ENCODE measurements at places on chromosomes 2 and 18. TPM values are rescaled to one million over a fixed set of nuclear protein-coding genes. Genes with fewer than 3 reads are reported as not detected.
A peak's percentile ranks its signal among the peaks of the same experiment; 100 is the strongest.

DNA sequence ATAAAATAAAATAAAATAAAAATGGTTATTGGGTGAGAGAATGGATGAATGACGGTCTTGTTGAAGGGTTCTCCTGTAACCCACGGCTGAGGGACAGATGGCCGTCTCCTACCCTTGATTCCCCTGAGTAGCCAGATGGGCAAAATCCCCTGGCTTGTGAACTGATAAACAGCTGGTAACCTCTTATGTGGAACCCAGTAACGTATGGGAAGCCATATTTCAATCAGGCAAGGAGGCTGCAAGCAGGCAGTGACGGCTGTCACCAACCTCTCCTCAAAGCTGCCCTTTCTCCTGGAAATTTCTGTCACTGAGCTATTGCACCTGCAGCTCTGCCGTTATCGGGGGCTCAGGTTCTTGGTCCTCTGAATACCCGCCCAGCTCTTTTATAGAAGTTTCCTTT lies 165.3 kb upstream of the SMAD2 start:
- H3K4me1 ChIP-seq: no peaks in the 10 kb centered on the region

Gene ADGRF3
- polyA plus RNA-seq: 0.87 TPM

DNA sequence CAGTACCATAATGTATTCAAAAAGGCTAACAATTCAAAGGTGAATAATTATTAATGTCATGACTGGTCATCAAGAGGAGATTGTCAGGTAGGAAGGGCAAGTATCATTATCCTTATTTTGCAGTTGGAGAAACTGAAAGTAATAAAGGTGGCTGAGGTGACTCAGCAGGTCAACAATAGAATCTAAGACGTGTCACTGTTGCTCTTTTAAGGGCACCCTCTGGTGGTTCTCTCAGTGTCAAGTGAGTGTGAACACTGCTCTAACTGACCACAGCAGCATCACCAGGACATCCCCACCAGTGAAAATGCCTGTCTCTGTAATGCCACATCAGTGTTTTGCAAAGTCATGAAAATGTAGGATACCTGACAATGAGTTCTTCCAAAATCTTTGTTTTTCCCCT lies 69.7 kb downstream of the DCC start:
- no peak for DNase-seq
- H3K4me1 ChIP-seq: no peaks in the 10 kb centered on the region
- no peaks in the 10 kb centered on the region for H3K27me3 ChIP-seq

GRCh38 chr18:41850781-41851180 lies 104.3 kb upstream of the PIK3C3 start:
- H3K27ac ChIP-seq: no peak overlapping the region
- H3K27me3 ChIP-seq: no peaks in the 10 kb centered on the region
- H3K36me3 ChIP-seq: no peaks in the 10 kb centered on the region
- DNase-seq: no peak

Gene SERPINB3
- polyA plus RNA-seq: 0.07 TPM

DNA sequence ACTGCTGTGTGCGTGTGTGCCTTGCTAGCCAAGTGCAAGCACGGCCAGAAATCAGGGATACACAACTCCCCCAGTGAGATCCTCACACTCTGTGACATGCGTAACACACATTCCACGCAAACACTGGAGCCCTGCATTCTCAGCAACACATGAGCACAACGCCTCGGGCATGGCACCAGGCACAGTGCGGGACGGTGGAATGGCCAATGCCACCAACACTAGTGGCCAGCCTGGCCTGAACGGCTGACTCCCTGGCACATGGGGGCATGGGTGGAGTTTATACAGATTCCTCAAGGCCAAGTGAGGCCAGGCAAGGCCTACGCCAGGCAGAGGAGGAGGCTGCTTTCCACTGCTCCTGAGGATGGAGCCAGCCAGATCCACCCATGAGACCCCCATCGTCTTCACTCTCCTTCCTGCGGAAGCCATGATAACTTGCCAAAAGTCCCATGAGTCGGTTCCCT lies 56.2 kb downstream of the ANKMY1 start:
- no peak overlapping the region for H3K27ac ChIP-seq
- H3K27me3 ChIP-seq: no peaks in the 10 kb centered on the region

DNA sequence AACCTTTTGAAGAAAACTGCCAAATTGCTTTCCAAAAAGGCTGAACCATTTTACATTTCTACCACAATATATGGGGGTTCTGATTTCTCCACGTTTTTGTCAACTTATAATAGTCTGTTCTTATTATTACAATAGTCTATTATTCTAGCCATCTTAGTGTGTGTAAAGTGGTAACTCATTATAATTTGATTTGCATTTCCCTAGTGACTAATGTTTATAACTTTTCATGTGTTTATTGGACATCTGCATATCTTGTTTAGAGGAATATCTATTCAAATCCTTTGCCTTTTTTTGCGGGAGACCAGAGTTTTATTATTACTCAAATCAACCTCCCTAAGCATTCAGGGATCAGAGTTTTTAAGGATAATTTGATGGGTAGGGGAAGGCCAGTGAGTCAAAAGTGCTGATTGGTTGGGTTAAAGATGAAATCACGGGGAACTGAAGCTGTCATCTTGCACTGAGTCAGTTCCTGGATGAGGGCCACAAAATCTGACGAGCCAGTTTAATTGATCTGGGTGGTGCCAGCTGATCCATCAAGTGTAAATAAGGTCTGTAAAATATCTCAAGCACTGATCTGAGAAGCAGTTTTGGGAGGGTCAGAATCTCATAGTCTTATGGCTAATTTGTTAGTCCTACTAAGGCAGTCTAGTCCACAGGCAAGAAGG lies 303.4 kb upstream of the NCKAP5 start:
- H3K27ac ChIP-seq: no peak overlapping the region
- no peak overlapping the region for H3K4me3 ChIP-seq
- no peaks in the 10 kb centered on the region for H3K27me3 ChIP-seq
- no peaks in the 10 kb centered on the region for H3K4me1 ChIP-seq
- no peaks in the 10 kb centered on the region for H3K36me3 ChIP-seq

Gene TEX44
- not detected for polyA plus RNA-seq

- no peak overlapping the region for H3K4me3 ChIP-seq
- peaks cover 8% of the 10 kb centered on the region for H3K4me1 ChIP-seq
- H3K27ac ChIP-seq: no peak overlapping the region
- DNase-seq: peak; percentile 34
- no peaks in the 10 kb centered on the region for H3K27me3 ChIP-seq
- no peaks in the 10 kb centered on the region for H3K36me3 ChIP-seq
Measured at GRCh38 chr2:178865146-178865936, 58.1 kb upstream of the TTN start.

Gene GKN1
- polyA plus RNA-seq: not detected

- no peaks in the 10 kb centered on the region for H3K4me1 ChIP-seq
- no peak overlapping the region for H3K27ac ChIP-seq
- no peaks in the 10 kb centered on the region for H3K27me3 ChIP-seq
Measured at GRCh38 chr2:150404147-150404546, 83.3 kb downstream of the RND3 start.

DNA sequence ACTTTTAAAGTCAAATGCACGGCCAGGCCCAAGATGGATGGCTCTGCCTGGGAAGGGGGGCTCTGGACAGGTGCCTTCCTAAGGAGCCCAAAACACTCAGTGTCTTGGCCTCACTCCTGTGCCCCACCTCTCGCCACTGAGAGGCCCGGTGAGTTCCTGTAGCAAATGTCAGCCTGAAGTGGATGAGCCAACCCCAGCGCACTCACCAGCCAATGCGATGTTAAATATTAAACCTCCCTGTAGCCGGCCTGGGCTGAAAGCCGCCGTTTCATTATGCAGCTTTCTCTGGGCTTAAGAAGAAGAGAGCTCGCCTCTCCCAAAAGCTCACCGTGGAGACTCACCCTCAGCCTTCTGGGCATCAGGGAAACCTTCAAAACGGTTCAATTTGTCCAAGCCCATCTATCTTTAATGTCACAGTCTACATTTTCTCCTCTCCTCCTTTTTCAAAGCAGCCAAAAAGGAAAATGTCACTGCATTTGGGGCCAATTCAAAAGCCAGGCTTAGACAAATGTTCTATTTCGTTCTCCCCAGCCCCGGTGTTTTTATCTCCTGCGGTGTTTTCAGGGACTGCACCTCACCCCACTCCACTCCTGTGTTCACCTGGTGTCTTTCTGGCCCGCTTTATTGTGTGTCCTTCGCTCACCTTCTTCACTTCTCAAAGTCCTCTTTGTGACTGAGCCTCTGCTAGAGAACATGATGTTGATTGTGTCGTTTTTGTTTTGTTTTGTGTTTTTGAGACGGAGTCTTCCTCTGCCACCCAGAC lies 124.0 kb downstream of the NRP2 start:
- DNase-seq: peak; percentile 70
- H3K36me3 ChIP-seq: no peaks in the 10 kb centered on the region
- no peak overlapping the region for H3K4me3 ChIP-seq
- H3K4me1 ChIP-seq: no peaks in the 10 kb centered on the region

- no peaks in the 10 kb centered on the region for H3K27me3 ChIP-seq
- no peak for DNase-seq
- no peak overlapping the region for H3K27ac ChIP-seq
- no peaks in the 10 kb centered on the region for H3K36me3 ChIP-seq
- peaks cover 15% of the 10 kb centered on the region for H3K4me1 ChIP-seq
- peak overlapping the region; percentile 55 for H3K4me3 ChIP-seq
Measured at GRCh38 chr2:64608867-64609226, 44.9 kb downstream of the SERTAD2 start.

GRCh38 chr2:45649462-45649857 lies 2.0 kb upstream of the PRKCE start:
- peak overlapping the region; percentile 99 for H3K27ac ChIP-seq
- DNase-seq: no peak
- peaks cover 4% of the 10 kb centered on the region for H3K4me1 ChIP-seq
- H3K36me3 ChIP-seq: no peaks in the 10 kb centered on the region
- H3K4me3 ChIP-seq: peak overlapping the region; percentile 76
- H3K27me3 ChIP-seq: no peaks in the 10 kb centered on the region

Gene EFR3B
- polyA plus RNA-seq: 0.46 TPM

Gene FIGN
- polyA plus RNA-seq: 2.1 TPM

DNA sequence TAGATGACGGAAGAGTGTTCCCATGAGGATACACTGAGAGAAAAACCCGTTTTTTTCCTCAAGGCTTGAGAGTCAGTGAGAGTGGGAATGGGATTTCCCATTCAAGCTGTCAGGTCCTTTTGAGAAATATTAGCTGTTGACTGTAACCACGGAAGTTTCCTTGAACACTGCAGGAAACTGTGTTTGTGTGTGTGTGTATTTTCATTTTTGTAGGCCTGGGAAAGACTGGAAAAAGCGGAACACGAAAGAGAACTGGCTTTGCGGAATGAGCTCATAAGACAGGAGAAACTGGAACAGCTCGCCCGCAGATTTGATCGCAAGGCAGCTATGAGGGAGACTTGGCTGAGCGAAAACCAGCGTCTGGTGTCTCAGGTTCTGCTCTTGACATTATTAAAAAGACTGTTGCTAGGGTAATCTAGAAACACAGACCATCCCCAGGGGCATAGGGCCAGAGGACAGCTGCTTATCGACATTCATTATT lies 98.8 kb upstream of the EML6 start:
- no peaks in the 10 kb centered on the region for H3K27me3 ChIP-seq
- H3K27ac ChIP-seq: peak overlapping the region; percentile 53
- H3K4me1 ChIP-seq: peaks cover 8% of the 10 kb centered on the region
- H3K4me3 ChIP-seq: no peak overlapping the region
- peaks cover 6% of the 10 kb centered on the region for H3K36me3 ChIP-seq

GRCh38 chr2:205673312-205673711 lies 9.0 kb upstream of the NRP2 start:
- no peak overlapping the region for H3K27ac ChIP-seq
- no peak overlapping the region for H3K4me3 ChIP-seq
- no peaks in the 10 kb centered on the region for H3K27me3 ChIP-seq
- H3K36me3 ChIP-seq: no peaks in the 10 kb centered on the region
- DNase-seq: no peak

- peaks cover 22% of the 10 kb centered on the region for H3K36me3 ChIP-seq
- DNase-seq: no peak
- no peaks in the 10 kb centered on the region for H3K4me1 ChIP-seq
- H3K27ac ChIP-seq: no peak overlapping the region
- no peak overlapping the region for H3K4me3 ChIP-seq
Measured at GRCh38 chr2:121346407-121346806, 61.4 kb upstream of the TFCP2L1 start.

DNA sequence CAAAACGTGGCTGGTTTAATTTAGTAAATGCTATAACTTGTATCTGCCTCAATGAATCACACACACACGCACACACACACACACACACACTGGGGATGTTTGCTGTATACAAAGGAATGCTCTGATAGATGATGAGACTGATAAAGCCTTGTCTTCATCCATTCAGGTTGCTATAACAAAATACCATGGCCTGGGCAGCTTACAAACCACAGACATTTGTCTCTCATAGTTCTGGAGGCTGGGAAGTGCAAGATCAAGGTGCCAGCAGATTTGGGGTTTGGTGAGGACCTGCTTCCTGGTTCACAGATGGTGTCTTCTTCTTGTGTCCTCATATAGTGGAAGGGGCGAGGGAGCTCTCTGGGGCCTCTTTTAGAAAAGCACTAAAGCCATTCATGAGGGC lies 149.5 kb upstream of the HDAC4 start:
- H3K36me3 ChIP-seq: no peaks in the 10 kb centered on the region
- no peaks in the 10 kb centered on the region for H3K27me3 ChIP-seq
- H3K27ac ChIP-seq: no peak overlapping the region
- no peak overlapping the region for H3K4me3 ChIP-seq
- no peak for DNase-seq
- no peaks in the 10 kb centered on the region for H3K4me1 ChIP-seq

DNA sequence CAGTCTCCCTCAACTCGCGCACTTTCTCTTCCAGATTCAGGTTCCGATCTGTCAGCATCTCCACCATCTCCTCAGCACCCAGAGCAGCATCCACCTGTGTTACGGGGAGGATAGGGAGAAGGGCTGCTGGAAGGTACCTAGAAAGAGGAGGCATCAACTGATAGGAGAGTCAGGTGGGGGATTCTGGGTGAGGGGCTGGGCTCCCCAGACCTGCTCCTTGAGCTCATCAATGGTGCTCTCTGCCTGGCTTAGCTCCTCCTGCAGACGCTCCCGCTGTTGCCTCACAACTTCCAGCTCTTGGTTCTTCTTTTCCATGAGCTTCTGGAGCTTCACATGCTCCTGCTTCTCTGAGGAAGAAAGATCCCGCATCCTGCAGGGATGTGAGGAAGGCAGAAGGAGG lies 10.1 kb downstream of the DCTN1 start:
- DNase-seq: no peak
- H3K36me3 ChIP-seq: peaks cover 47% of the 10 kb centered on the region
- H3K4me1 ChIP-seq: no peaks in the 10 kb centered on the region
- H3K27me3 ChIP-seq: no peaks in the 10 kb centered on the region

Gene SP5
- 0.96 TPM for polyA plus RNA-seq

GRCh38 chr2:14632133-14632936 lies at the start of gene LRATD1:
Gene LRATD1, plus strand, starts transcription at chr2:14632717. Its CDS starts 1,263 bp downstream, at chr2:14633980.
- no peaks in the 10 kb centered on the region for H3K36me3 ChIP-seq
- H3K27me3 ChIP-seq: no peaks in the 10 kb centered on the region

All from pancreas (tissue), 10 donors.